ENCODE measurements at places on chromosomes 2 and 18. TPM values are rescaled to one million over a fixed set of nuclear protein-coding genes. Genes with fewer than 3 reads are reported as not detected.

IL36RN gene
- 1.6 TPM for total RNA-seq

UGT1A5 gene
- total RNA-seq: not detected

DNA sequence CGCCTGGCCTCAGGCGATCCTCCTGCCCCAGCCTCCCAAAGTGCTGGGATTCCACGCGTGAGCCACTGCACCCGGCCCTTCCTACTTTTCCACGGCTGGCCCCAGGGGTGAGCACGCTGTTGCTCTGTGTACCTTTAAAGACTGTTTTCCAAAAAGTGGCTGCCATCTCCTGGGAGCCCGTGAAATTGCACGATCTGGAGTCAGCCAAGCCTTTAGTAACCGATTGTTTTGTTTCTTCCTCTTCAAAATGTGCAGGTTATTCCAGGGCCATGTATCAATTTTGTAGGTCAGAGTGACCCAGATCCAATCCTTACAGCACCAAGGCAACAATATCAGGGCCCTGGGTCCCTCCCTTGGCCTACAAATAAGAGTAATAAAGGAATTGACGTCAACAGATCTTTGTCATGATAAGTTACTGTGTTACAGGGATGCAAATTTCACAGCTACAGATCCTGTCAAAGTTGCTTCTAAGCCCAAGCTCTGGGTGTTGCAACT, 135.6 kb upstream of the ZNF236 start:
- no peak for DNase-seq

DNA sequence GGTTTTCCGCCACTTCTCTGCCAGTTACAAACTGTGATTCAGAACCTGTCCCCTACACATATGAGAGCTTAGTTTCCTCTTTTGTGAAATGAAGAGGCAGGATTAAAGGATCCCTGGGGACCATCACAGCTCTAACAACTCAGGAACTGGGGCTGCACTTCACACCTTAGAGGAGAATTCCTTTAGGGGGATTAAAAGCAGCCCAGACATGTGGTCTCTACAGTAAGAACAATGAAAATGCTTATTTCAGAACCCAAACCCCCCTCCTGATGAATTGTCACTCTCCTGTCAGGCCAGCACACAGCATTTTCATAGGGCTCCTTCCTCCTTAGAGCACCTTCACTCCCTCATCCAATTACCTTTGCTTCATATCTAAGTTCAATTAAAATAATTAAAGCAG, 101.5 kb upstream of the NEDD4L start:
- DNase-seq: no peak

GRCh38 chr18:70469916-70470315, 181.1 kb downstream of the SOCS6 start:
- no peak for DNase-seq

DNA sequence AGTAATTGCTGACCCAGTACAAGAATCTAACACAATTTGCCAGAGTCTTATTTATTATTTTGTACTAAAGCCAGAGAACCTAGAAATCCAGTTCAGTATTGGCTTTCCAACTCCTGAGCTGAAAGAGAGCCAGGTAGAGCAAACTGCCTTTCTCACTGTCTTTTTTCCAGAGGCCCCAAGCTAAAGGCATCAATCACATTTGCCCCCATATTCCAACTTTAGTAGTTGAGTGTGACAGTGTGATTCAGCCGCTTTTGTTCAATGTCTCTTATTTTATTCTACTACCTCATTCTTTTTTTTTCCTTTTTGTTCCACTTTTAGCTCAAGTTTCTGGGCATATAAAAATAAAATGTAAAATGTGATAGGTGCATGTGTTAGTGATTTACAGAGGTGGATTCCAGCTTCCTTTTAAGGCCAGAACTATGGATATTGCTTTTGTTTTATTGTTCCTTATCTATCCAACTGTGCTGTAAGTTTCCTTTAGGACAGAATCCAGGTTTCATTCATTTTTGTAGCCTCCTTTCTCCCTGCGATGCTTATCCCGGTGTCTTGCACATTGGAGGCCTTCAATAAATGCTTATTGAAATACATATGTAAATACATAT, 153.0 kb downstream of the ZEB2 start:
- DNase-seq: no peak

- DNase-seq: no peak
Measured at GRCh38 chr2:233363744-233364235, 9.5 kb downstream of the DGKD start.

- DNase-seq: no peak
Measured at GRCh38 chr2:223096235-223096970, 44.4 kb downstream of the KCNE4 start.

DNA sequence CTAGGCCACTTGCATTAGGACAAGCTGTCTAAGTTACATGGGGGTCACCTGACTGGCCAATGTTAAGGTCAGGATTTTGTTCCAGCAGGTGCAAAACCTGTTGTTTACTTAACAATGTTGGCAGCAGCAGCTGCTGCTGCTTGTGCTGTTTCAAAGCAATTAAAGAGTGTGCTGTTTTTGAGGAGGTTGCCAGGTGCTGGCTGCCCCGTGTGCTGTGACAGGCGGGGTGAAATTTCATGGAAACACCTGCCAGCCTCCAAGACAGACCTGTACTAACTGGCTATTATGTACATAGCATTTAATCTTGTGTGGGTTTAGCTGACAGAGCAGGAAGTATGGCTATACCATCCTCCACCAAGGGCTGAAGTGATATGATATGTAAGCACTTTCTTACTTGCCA, 224.9 kb downstream of the ASXL3 start:
- no peak for DNase-seq

GRCh38 chr2:181165199-181165868, 184.9 kb downstream of the UBE2E3 start:
- DNase-seq: no peak

DNA sequence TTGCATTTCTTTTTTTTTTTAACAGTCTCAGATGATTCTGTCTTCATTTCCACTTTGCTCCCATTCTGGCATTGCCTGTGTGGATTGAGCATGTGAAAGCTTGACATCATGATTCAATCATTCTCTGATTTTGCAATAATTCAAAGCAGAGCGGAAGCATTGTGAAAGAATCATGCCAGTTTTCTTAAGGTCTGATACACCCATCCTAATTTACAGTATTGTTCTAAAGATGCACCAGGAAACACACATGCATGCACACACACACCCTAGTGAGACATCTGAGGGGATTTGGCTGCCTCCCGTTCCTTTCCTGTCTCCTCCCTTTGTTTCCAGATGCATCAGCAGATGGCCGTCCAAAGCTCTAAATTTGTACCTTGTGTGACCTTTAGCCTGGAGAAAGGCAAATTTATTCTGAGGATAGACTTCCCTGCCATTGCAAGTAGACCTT, 97.3 kb downstream of the FMNL2 start:
- no peak for DNase-seq

GRCh38 chr2:216915557-216916150, 55.8 kb upstream of the TNP1 start:
- DNase-seq: no peak

GRCh38 chr2:220948579-220948978, 623.5 kb downstream of the EPHA4 start:
- no peak for DNase-seq

Data from activated T-cell treated with anti-CD3 and anti-CD28 coated beads, Interleukin-2, amount 50 U/mL, for 4 hours (primary cell).